ENCODE measurements at places on chromosomes 2 and 18.

DNA sequence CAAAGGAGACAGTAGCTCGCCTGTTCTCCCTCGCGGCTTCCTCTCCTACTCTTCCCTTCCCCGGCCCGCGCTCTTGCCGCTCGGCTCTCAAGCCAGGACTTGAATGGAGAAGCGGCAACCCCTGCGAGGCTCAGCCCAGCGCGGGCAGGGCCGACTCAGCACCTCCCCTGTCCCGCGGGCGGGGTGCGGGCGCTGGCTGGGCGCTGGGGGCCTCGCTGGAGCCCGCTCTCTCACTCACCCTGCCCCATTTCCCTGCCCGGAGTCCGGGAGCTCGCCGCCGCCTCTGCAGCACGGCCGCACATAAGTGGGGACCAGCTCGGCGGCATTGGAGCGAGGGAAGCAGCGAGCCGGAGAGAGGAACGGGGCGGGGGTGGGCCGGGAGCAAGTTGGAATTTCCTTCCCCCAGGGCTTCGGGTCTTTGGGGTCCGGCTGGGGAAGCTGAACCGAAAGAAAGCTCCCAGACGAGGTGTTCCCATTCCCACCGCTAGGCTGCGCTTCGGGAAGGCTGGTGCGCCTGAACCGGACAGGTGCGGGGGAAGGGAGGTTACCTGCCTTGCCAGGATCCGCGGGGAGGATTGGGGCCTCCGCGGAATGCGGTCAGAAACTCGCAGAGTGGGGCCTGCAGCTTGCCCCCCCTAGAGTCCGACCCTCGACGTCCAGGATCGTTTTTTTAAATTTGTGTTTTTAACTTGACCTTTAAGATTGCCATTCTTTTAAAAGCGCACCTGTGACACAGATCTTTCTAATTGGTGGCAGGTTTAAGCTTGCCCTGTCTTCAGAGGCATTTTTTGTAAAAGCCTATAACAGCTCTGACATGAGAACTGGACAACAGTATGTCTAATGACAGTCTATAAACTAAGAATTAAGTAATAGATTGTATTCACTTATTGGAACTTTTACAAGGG lies at the start of gene COBLL1:
COBLL1 (minus strand) TSS at position 105 of the 905 bp plus-strand sequence. CDS start 627 bp downstream, outside the sequence.
- DNase-seq, result peak; percentile 55

GRCh38 chr18:49734836-49735235 lies 78.5 kb downstream of the ACAA2 start:
- DNase-seq, result no peak

DNA sequence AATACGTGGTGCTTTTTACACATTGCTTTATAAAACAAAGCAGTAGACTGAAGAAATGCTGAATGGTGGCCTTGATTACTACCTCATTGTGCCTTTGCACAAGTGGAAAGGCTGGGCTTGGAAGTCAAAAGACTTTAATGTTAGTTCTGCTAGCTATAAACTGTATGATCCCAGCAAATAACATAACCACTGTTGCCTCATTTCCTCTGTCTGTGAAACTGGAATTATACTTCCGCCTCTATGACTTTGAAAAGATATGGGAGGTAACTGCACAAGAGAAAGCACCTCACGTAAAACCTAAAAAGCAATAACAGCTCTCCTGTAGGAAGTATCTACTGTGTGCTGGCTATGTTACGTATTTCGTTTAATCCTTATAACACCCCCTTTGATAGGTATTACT lies 43.4 kb upstream of the DSC1 start:
- DNase-seq, result no peak

DNA sequence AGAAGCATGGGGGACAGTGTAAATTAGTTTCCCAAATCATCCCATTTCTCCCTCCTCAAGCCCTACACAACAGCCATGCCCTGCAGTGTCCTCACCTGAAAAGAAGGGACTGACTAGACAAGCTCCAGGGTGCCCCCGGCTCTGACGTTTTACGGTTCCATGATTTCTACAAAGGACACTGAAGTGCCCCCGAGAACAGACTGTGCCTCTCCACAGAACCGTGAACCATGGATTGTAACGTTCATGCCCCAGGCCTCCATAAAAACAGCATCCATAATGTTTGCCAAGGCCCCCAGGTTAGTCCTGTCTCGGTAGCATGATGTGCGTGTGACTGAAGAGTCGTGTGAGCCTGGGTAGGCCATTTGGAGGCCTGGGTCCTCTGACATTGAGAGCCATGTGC lies 7.0 kb upstream of the ACOXL start:
- DNase-seq, result no peak

DNA sequence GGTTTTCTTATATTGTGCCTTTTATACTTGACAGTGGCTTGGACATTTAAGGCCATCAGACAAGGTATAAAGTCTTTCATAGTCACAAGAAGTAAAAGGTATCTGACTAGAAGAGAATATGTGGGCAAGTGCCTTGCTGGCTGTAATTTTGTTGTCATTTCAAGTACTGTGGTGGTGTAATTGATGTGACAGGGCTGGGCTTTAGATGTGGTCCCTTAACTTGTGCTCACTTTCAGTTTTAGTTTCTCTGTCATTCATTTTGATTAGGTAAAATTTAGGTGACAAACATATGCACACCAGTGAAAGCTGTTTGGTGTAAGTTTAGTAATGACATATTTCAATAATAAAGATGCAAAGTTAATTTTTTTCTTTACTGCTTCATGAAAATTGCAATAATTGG lies 31.2 kb upstream of the TBR1 start:
- no peak for DNase-seq

DNA sequence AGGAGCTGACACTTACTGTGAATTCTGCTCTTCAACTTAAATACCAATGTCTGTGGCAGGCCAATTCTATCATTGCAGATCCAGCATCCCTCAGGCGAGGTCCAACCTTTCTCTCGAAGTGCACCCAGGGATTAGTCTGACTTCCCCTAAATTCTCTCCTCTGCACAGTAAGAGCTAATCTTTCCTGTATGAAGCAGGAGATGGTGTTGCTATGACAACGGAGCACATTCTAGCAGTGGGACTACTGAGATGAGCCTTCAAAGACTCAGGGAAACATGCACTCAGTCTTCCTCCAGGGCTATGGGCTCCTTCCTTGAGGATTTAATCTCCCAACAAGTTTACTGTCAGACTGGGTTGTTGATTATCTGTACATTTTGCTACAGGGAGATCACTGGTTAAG lies 176.3 kb downstream of the NOL4 start:
- DNase-seq, result no peak
